Eye (tissue), 1 donor: ENCODE measurements at places on chromosomes 5 and 9.

DNA sequence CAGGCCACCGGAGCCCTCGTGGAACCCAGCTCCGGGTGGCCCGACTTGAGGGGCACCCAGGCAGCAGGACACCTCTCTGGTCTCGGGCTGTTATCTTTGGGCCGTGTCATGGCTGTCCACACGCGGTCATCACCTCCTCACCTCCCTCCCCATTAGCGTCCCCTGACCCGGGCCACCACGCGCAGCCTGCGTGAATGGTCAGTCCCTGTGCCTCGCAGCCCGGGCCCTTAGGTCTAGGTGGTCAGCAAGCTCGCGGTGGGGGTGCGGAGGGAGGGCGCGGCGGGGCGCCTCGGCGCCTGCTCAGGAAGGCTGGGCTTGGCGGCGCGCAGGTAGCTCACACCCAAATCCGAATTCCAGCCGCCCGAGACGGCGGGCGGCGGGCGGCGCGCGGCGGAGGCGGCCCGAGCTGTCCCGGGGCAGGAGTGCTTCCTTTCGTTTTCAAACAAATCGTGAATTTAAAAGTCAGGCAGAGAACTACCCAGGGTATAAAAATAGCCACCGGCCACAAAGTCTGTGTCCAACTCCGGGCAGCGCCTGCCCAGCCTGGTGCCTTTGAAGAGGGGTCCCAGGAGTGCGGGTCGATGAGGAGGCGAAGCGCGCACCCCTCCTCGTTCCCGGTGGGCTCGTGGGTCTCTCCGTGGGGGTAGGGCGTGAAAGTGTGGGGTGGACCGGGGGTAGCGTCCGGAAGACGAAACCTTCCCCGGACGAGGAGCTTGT is 1.0 kb upstream of the RXRA start:
- DNase-seq, result peak; percentile 70

- DNase-seq, result no peak
Measured at GRCh38 chr5:119315516-119315949, 40.3 kb upstream of the TNFAIP8 start.

- no peak for DNase-seq
Measured at GRCh38 chr9:113176803-113177202, 26.0 kb downstream of the SLC31A2 start.

GRCh38 chr5:24816206-24816605 is 171.4 kb upstream of the CDH10 start:
- no peak for DNase-seq

DNA sequence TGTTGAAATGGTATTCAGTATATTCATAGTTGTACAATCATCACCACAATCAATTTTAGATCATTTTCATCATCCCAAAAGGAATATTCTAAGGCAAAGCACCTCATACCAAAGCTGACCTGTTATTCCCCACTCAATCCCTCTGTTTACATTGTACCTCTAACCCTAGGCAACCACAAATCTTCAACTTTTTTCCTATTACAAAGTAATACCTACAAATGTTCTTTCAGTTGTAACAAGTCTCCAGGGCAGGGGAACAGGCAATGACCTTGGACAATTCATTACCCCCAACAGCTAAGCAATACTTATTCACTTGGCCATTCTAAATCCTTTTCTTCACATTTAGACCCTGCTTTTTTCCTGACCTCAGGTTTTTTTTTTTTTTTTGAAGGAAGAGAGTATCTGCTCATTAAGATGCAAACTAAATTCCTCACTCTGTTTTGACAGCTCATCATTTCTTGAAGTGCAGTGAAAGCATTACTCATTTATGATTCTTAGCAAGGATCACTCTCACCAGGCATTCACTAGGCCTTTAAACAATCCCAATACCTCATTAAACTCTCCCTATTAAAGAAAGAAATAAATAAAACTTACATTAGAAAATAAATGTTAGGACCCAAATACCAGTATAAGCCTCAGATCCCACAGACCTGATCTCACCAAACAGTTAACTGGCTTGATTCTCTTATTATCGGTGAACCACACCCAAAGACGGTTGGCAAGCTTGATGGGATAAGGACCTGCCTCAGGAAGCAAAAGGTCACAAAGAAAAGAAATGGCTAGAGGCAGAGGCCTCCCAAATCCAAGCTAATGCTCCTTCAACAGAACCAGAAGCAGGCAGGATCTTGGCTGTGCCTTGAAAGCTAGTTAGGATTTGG is 15.3 kb downstream of the MTMR12 start:
- no peak for DNase-seq

DNA sequence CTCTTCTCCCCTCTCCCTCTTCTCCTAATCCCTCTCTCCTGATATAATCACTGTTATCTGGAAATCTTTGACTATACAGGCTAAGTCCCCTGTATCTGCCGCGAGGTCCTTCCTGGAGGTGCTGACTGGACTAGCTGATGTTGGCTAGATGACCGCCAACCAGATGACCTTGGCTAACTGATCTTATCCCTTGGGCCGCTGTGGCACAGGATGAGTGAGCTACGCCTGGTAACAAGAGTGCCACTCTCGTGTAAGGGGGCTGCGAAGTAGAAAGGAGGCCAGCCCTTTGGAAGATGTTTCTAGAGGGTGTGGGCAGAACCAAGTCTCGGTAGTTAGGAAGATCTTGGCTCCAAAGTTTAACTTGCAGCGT is 345 bp upstream of the PRRC1 start:
- DNase-seq, result no peak

DNA sequence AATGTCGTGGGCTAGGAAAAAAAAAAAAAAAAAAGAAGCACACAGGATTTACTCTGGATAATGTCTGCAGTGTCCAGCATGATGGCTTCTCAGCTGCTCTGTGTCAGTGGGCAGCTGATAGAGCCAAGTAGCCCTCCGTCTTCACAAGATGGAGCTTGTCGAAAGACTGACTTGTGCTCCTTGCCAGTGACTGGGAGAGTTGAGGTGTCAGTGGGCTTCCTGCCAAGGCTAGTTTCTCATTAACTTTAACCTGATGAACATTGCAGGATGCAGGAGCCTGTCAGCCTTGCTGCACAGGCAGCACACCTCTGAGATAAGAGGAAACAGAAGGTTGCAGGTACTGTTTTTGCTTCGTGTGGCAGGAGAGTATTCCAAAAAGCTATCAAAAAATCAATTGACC is 171.4 kb upstream of the SGCD start:
- no peak for DNase-seq

- no peak for DNase-seq
Measured at GRCh38 chr9:19498015-19498414, 89.2 kb downstream of the ACER2 start.

DNA sequence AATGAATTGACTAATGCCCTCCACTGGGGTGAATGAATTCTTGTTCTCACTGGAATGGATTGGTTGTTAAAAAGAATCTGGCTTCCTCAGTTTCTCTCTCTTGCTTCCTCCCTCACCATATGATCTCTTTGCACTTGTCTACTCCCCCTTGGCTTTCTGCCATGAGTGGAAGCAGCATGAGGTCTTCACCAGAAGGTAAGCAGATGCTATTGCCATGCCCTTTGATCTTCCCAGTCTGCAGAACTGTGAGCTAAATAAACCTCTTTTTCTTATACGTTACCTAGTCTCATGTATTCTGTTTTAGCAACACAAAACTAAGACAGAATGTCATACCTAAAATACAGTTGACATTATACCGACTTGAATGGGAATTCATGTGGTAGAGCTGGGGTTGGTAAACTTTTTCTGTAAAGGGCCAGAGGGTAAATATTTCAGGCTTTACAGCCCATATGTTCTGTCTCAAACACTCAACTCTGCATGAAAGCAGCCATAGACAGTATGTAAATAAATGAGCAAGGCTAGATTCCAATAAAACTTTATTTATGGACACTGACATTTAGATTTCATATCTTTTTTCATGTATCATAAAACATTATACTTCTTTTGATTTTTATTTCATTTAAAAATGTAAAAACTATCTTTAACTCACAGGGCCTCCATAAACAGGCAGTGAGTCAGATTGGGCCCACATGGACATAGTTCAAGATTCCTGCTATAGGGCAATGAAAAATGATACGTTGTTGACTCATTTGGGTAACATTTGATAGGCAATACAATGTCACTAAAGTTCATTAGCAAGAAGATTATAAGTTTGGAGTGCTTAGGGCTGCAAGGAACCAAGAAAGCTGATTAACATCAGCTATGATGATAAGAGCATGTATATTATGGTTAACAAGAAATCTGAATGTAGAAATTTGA is 79.4 kb upstream of the TLE4 start:
- DNase-seq, result no peak

- DNase-seq, result no peak
Measured at GRCh38 chr9:101861472-101861871, 123.0 kb upstream of the GRIN3A start.

GRCh38 chr5:67263656-67264408 is 67.2 kb upstream of the CD180 start:
- no peak for DNase-seq

DNA sequence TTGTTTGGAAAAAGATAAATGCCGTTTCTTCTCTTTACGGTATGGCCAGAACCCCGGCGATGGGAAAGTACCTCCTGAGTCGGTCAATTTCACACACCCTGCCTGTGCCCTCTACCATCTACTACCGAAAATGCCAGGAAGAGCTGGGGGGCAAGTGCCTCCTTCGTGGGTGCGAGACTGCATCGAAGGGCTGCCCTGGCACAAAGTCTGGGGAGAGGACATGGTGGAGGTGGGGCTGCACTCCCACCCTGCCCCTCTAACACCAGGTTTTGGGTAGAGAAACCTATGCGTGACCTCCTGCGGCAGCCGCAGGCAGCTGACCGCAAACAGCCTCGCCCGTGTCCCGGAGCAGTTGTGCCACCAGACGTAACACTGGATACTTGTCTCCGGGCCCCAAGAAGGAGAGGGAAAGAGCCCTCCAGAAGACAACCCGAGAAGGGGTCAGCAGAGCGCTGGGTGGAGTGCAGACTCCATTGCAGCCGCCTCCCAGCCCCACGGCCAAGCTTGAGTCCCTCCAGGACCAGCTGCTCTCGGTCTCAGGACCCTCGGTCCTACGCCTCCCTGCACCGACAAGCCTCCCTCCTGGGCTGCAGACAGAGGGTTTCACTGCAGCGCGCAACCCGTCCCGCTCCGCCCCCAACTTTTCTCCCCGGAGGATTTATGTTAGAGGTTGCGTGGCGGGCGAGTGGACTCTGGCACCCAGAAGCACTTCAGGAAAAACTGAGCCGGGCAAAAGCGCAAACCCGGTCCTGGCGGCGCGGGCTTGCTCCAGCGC is 823 bp upstream of the PRDM6 start:
- DNase-seq, result peak; percentile 83

GRCh38 chr5:173472784-173473278 is 143.6 kb downstream of the BOD1 start:
- no peak for DNase-seq

DNA sequence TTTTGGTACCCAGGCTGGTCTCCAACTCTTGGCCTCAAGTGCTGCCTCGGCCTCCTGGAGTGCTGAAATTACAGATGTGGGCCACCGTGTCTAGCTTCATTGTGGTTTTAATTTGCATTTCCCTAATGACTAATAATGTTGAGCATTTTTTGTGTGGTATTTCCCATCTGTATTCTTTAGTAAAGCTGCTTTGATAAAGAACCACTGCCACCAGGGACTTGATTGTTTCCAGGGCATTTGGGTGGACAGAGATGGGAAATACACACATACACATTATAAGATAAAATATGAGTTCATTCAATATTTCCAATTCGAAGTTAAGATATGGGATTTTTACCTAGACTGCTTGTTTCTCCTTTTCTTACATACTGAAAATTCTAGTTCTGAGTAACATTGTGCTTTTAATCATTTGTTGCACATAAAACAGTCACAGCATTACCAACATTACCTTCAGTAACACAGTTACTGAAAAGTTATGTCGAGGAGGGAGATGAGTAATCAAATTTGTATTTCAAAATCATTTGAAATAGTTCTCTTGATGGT is 28.9 kb downstream of the HABP4 start:
- DNase-seq, result no peak

- DNase-seq, result no peak
Measured at GRCh38 chr5:119270960-119271757, 84.7 kb upstream of the TNFAIP8 start.

DNA sequence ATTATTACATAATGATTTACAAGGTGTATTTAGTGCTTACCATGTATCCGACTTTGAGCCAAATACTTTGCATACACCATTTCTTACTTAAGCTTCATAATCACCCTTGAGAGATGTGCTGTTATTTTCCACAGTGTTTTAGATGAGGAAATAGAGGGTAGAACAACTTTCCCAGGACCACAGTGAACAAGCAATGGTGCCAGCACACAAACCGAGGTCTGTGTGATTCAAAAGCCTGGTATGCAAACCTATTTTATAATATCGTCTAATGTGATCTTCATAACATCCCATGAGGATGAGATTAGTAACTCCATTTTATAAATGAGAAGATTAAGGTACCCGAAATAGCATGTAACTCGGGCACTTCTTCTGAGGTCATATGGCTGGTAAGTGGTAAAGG is 294.7 kb downstream of the NSG2 start:
- DNase-seq, result no peak
